ENCODE measurements at places on chromosomes 11 and 22.

DNA sequence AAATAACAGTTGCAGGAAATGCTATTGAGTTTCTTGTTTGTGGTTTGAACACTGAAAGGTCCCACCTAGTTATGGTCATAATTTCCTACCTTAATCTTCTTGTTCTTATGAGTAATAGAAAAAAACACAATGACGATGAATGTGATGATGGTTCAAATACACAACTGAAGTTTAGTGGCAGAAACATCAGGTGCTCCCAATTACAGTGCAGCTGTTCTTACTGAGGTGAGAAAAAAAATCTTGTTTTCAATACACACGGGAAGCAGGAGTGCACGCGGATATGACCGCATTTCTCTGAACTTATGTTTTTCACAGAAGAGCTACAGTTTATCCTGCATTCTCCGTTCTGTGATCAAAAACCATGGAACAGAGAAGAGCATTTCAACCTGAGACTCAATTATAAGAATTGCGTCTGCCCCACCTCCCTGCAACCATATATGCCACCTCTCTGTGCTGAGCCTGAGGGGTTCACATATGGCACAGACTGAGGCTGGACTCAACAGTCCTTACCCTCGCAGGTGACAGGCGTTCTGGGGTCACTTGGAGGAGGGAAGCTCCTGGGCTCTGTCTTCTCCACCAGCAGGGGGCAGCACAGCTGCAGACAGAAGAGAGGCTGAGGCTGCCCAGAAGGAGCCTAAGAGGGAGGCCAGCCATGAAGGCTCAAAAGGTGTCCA lies 99.7 kb upstream of the IGLL5 start:
- DNase-seq = peak; percentile 59

GRCh38 chr22:17928391-17928790 lies 96.0 kb downstream of the MICAL3 start:
- DNase-seq = no peak

DNA sequence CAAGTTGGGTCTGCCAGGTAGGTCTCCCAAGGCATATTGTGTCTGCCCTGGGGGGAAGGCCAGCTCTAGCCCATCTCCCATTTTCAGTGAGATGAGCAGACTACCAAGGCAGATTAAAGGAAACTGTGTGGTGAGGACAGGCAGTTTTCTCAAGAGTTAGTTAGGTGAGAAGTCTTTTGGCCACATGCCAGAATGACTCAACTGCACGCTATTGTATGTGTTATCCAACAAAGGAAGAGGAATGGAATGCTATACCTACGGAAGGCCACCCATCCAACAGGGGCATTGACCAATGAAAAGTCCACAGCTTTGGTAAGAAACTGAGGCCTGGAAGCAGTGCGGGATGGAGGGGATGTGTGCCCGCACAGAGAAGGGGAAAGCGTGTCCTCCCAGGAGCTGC lies 941.7 kb downstream of the NTM start:
- DNase-seq = peak; percentile 21

DNA sequence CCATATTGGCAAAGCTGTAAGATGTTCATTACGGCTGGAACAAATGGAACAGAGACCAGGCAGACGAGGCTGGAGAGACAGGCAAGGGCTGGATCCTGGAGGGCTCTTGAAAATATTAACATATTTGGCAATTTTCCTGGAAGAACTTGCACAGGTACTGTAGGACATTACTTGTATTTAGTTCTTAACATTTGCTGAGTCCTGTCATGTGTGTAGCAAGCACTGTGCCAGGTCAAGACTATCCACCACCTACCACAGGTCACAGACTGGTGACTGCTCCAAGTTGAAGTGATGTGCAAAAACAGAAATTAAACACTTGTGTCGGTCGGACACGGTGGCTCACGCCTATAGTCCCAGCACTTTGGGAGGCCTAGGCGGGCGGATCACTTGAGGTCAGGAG lies 58.7 kb upstream of the TNRC6B start:
- DNase-seq = no peak

DNA sequence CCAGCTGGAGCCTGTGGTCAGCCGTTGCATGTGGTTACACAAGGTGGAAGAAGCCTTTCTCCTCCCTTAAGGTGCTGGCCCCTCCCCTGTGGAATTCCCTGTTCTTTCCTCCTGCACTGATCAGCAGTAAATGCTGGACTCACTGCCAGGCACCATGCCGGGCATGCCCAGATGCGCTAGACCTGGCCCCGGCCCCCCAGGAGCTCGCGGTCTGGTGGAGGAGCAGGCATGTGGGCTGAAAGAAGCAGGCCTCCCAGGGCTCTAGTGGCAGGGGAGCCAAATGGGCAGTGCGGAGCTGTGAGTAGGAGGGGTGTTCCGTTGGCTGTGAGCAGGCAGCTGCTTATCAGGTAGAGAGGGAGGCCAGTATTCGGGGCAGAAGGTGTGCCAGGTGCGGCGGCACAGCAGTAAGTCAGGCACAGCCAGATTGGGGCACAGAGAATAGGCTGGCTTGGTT lies 10.2 kb downstream of the DGKZ start:
- DNase-seq = no peak

- no peak for DNase-seq
Measured at GRCh38 chr11:13008061-13008435, 1.1 kb upstream of the RASSF10 start.

GRCh38 chr22:45648301-45649117 lies 23.1 kb upstream of the ATXN10 start:
- DNase-seq = no peak

GRCh38 chr11:77205467-77206263 lies 77.6 kb downstream of the MYO7A start:
- no peak for DNase-seq

- DNase-seq = peak; percentile 95
Measured at GRCh38 chr22:39502109-39502788, at the start of gene MIEF1. TSS of gene MIEF1 (plus strand) at chr22:39502290. CDS start at chr22:39511295, 9,005 bp downstream.

DNA sequence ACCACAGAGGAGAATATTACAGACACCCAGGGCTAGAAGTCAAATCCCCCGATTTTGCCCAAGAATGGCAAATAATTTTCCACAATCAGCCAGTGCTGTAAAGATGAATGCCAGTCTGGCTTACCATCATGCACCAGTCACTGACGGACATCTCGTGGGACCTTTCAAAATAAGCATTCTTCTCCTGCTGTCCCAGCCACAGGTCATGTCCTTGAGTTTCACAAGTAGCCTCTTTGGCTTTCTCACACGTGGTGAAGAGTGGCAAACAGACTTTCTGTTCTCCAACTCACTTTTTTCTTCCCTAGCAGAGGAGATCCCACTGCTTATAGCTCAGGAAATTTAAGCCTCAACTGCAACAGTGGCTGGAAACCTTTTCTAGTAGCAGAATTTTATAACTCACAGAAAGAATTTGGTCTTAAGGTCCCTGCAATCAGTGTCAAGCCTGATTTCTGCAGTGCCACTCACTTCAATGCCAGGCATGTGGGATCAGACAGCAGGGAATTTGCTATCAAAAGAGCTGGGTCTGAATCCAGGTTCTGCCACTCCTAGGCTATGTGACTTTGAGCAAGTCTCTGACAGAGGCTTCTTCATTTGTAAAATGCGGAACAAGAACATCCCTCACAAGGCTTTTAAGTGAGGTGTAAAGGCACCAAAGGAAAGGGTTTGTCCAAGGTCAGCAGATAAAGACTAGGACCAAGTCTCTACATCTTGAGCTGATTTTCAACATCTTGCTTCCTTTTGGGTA lies 3.6 kb downstream of the PIK3IP1 start:
- no peak for DNase-seq

GRCh38 chr22:32329202-32329645 lies 28.4 kb upstream of the RFPL3 start:
- DNase-seq = no peak

DNA sequence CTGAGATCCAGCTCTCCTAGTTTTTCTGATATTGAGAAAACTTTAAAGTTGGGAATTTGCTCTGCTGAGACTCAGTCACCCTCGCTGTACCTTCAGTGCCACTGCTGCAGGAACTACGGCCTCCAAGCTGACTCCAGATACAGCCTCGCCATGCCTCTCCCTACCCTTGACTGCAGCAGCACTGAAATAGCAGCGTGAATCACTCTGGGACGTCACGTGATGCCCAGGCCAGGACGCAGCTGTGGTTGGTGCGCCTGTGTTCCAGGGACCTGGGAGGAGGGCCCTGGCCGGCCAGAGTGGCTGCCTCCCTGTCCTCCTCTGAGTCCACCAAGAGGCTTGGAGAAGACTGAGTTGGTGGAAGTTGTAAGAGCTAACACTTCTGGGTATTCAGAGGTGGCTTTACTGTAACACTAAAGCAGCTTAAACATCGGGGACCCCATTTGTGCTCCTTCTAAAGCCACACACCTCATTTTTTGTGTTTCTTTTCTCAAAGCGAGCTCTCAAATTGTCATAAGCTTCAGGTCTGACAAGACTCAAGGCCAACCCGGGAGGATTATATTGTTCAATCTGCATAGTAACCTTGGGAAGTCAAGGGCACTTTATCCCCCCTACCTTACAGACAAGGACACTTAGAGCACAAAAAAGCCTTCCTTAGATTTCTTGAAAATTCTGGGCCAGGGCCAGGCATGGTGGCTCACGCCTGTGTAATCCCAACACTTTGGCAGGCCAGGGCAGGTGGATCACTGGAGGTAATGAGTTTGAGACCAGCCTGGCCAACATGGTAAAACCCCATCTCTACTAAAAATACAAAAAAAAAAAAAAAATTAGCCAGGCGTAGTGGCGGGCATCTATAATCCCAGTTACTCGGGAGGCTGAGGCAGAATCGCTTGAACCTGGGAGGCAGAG lies 4.2 kb upstream of the STIP1 start:
- peak; percentile 93 for DNase-seq

- DNase-seq = no peak
Measured at GRCh38 chr22:48919851-48920589, 907.7 kb downstream of the BRD1 start.

DNA sequence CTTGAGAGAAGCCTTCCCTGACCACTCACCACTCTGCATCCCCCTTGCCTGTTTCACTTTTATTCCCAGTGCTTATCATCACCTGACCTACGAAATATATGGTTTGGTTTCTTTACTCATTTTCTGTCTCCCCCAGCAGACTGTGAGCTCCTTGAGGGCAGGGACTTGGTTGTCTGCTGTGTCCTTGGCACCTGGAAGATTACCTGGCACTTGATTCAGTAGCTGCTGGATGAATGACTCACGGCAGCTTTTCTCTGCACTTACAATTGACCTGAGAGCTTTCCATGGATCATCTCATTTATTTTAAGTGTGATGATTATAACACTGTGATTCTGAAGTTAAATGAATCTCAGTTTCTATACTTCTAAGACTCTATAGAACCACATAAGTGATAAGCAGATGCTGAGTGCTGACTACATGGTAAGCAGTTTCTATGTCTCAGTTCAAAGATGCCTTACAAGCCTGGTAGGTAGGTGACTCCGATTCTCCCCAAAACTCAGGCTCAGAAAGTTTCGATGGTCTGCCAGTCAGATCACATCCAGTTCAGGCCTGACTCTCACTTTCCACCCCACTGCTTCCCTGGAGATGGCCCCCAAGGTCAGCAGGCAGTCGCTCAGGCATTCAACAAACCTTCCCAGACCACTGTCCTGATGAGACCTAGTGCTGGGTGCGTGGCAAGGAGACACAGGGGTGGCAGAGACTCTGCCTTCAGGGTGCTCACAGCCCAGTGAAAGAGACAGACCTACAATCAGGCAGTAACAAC lies 11.6 kb downstream of the IL2RB start:
- no peak for DNase-seq

- no peak for DNase-seq
Measured at GRCh38 chr22:38602166-38602565, 32.2 kb upstream of the DMC1 start.

DNA sequence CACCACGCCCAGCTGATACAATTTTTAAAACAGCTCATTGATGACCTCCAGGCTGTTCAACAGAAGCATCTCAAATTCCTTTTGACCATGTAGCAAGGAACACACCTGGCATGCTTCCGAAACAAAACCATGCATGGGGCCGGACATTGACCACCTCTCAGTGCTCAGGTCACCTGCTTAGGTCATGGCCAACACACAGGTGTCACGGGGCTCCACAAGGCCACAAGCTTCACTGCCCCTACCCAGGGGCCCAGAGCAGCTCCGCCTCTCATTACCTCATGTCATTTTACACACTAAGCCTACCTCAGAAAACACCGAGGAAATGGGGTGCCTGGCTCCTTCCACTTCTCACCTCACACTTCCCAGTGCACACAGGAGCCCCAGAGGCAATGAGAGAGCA lies 26.6 kb downstream of the YPEL1 start:
- DNase-seq = no peak
